Globus pallidus (tissue), 1 donor: ENCODE measurements at places on chromosomes 13 and 19.

- no peak for DNase-seq
Observed at GRCh38 chr19:57438925-57439324, 3.8 kb downstream of the ZNF749 start.

- no peak for DNase-seq
Observed at GRCh38 chr19:3198901-3199700, 13.4 kb downstream of the NCLN start.

DNA sequence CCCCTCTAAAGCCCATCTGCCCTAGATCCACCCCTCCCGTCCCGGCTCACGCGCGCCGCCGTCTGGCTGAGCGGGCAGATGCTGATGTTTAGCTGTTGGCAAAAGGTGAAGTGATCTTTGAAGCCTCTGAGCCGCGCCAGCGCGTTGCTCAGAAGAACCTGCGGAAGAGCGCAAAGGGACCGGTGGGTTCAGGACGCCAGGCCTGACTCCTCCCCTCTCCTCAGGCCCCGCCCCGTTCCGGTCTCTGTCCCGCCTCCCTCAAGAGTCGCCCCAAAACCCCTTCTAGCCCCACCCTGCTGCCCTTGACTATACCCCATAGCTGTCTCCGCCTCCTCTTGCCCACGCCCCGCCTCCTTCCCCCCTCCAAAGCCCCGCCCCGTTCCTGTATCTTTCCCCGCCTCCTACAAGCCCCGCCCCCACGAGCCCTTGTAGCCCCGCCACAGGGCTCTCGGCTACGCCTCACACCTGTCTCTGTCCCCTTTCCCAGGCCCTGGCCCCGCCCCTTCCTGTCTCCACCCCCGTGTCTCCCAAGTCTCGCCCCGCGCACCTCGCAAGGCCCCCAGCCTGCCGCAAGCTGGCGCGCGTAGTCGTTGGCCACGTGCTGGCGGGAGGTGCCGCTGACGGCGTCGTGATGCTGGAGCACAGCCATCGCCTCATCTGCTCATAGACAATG, 9.5 kb downstream of the MAN2B1 start:
- DNase-seq, result no peak

GRCh38 chr19:15436826-15437110, 13.0 kb downstream of the WIZ start:
- no peak for DNase-seq

- DNase-seq, result peak; percentile 5
Observed at GRCh38 chr13:29162638-29163235, 342.6 kb downstream of the MTUS2 start.

- DNase-seq, result no peak
Observed at GRCh38 chr13:102704238-102705058, 9.6 kb upstream of the METTL21C start.

DNA sequence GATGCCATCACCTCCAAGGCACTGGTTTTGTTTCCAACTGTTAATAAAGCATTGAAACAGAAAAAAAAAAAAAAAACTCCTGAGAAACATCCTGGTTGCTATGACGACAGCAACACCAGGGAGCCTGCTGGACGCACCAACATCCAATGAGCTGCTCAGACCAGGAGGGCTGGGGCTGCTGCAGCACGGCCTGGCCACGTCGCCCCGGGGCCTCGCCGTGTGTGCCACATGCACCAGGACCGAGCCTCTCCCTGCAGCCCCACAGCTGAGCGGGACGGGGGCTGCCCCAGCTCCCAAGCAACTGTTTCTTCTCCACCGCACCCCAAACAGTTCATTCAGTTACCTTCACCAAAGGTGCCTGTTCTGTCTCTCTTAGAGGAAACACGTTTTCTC, 54.5 kb downstream of the RASA3 start:
- DNase-seq, result no peak

GRCh38 chr19:1122972-1123363, 19.2 kb downstream of the GPX4 start:
- no peak for DNase-seq

DNA sequence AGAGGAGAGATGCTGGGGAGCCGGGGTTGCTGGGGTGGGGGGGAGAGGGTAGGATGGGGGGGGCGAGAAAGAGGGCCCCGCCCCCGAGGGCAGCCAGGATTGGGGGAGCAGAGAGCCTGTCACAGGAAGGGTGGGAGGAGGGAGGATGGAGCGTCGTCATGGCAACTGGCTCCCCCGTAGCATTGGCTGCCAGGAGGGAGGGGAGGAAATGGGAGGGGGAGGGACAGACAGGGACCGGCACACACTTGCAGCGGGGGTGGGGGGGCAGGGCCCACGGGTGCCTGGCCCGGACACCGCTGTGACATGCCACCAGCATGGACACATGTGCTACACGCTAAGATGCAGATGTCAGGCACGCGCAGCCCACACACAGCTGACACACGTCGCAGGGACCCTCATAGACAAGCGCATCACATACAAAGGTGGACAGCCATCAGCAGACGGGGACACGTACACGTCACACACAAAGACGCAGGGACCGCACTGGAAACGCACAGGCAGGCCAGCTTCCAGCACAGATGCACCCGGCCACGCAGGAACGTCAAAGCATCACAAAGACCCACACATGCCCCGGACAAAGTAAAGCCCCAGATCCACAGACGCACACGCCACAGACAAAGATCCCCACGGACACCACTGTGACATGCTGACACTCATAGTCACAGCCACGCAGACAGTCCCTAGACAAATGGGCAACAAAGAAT, at the start of gene LMTK3:
LMTK3 (minus strand) TSS at position 36 of the 704 bp plus-strand sequence. CDS start 259 bp downstream, outside the sequence.
- DNase-seq, result peak; percentile 94

DNA sequence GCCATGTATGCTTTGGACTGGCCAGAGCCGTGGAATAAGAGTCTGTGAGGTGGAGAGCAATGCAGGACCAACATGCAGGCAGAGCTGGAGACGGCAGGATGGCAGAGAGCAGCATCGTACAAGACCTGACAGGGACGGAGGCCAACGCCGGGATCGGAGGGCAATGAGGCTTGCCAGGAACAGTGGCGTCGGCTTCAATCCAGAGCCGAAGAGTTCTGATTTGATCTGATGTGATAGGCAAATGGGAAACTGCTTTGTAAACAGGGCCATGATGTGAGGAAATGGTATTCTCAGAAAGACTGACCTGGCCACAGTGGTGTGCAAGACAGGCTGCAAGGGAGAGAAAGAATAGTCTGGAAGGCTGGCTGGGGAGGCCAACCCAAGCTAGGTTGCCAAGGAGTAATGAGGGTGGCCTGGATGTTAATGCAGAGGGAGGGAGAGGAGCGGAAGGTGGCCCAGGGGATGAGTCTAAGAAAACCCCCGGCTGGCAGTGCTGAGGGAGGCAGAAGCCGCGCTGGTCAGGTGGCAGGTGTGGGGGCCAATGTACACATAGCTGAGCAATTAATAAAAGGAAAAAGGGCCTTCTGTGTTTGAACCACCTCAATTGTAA, 26.7 kb downstream of the RCBTB2 start:
- DNase-seq, result no peak

DNA sequence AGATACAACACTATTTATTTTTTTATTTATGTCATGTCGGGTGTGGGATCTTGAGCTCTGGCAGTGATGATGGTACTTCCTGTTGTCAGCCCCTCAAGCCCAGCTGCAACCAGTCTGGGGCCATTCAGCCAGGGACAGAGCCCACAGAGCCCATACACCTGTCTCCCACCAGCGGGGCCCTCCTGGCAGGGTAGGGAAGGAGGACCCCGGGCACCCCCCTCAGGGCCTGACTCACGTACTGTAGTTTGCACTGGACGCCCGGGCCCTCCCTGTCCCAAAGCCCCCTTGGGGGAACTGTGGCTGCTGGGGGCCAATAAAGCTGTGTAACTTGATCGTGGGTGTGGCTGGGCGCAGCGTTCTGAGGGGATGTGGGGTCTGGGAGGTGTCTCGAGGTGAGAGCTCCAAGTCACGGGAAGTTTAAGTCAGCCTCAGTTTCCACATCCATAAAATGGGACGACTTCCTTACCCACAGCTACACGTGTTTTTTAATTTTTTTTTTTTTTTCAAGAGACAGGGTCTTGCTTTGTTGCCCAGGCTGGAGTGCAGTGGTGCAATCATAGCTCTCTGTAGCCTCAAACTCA, 9.5 kb downstream of the ATG4D start:
- no peak for DNase-seq

DNA sequence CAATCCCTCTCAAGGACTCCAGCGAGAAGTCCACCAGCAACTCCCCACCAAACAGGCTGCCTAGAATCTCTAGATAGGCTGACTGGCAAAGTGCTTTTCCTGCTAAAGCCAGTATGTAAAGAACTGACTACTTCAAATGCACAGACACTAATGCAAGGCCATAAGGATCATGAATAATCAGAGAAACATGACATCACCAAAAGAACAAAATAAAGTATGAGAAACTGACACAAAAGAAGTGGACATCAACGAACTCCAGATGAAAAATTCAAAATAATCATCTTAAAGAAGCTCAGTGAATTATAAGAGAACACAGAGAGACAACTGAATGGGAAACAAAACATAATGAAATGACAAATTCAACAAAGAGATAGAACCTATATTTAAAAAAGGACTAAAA, 26.4 kb upstream of the CD70 start:
- DNase-seq, result no peak

GRCh38 chr19:10718205-10719196, 622 bp downstream of the DNM2 start:
- no peak for DNase-seq

- no peak for DNase-seq
Observed at GRCh38 chr19:9183000-9183399, 4.2 kb downstream of the OR7D2 start.

DNA sequence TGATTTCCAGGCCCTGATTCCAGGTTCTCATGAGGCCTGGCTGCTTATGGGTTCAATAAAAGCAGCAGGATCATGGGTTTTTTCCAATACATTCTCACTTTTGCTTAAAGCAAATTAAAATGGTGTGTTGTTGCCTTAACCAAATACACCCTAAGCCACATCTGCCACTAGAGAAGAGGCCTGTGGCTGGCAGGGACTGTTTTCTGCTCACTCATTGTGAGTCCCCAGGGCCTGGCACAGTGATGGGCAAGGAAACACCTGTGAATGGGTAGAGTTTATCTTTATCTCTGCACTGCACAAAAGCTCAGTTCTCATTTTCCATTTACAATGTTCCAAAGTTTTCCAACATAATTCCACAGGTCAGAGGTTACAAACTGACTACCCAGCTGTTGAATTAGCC, 726.0 kb downstream of the UQCRFS1 start:
- DNase-seq, result no peak

DNA sequence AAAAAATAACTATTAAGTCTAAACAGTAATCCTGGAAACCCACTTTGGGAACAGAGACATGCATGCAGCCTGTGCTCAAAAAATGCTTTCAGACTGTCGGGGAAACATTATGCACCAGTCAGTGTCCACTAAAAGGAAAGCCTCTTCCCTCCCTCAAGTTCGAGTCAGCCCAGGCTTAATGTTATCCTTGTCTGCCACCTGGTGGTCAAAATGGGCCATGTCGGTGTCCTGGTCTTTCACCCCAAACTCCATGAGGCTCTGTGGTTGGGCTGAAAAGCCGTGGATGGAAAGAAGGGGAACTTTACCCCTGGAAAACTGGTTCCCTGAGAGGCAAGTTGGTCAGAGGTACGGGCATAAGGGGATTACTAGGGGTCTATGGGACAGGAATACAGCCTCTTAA, 88.4 kb upstream of the ZNF492 start:
- peak; percentile 40 for DNase-seq

GRCh38 chr13:51251480-51251879, 29.3 kb downstream of the FAM124A start:
- no peak for DNase-seq

- no peak for DNase-seq
Observed at GRCh38 chr13:22111961-22112360, 441.1 kb downstream of the FGF9 start.

DNA sequence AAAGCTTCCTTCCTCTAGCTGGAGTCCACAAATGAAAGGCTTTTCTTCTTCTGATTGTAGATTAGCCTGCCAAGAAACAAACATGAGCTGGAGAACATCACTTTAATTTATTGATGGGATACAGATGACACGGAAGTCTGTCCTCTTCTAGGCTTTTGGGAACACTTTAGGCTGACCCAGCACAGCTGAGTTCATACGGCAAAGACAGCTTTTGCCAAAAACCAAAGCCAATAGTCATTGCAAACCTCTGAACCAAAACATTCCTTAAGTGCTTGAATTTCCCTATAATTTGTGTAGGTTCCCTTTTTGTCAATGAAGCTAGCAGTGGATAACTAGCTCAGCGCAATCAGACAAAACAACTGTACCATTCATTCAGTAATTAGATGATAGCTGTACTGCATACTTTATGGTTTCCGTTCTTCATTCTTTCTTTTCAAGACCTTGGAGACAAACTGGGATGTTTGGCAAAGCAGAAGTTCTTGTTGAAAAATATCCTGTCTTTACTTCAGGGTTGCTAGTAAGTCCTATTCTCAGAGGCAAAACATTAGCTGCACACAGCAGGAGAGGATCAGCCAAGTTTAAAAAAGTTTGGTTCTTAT, 95.7 kb upstream of the SPRY2 start:
- DNase-seq, result no peak

- no peak for DNase-seq
Observed at GRCh38 chr13:69199664-69200063, 908.0 kb upstream of the ATXN8OS start.

DNA sequence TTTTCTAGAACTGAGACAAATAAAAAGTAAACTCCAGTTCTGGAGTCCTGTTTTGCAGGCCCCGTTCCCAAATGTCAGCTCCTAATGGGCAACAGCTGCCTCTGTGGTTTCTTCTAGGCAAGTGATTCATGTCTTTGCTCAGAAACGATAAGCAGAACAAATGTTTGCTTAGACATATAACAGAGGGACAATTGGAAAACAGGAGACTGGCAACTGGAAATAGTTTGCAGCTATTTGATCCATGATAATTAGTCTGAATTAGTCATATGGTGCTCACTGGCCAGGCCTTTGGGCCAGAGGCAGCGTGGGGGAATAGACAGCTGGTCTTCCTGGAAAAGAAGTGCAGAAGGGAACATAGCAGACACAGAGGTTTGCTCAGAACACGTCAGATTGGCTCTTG, 29.2 kb upstream of the TSHZ3 start:
- no peak for DNase-seq

DNA sequence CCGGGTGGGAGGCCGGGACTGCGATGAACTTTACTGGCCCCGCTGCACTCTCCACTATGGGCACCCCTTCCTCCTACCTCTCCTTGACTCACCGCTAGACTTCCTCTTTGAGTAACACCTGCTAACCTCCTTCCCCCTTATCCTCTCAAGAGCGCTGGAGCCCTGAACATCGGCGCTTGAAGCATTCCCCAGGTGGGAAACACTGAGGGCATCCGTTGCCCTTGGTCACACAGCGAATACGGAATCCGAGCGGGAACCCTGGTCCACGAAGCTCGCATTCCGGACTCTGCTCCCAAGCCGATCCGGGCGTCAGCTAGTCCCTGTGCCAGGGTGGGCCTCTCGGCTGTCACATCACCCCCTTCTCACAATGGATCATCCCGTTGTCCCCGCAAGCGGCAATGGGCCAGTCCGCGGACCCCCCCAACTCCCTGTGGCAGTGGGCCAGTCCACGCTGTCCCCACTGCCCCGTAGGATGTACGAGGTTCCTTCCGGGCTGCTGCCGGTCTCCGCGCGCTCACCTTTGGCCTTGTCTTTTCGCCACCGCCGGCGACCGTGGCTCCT, 4.2 kb downstream of the LIPE start:
- DNase-seq, result peak; percentile 56
